ENCODE measurements at places on chromosomes 3 and 15.

DNA sequence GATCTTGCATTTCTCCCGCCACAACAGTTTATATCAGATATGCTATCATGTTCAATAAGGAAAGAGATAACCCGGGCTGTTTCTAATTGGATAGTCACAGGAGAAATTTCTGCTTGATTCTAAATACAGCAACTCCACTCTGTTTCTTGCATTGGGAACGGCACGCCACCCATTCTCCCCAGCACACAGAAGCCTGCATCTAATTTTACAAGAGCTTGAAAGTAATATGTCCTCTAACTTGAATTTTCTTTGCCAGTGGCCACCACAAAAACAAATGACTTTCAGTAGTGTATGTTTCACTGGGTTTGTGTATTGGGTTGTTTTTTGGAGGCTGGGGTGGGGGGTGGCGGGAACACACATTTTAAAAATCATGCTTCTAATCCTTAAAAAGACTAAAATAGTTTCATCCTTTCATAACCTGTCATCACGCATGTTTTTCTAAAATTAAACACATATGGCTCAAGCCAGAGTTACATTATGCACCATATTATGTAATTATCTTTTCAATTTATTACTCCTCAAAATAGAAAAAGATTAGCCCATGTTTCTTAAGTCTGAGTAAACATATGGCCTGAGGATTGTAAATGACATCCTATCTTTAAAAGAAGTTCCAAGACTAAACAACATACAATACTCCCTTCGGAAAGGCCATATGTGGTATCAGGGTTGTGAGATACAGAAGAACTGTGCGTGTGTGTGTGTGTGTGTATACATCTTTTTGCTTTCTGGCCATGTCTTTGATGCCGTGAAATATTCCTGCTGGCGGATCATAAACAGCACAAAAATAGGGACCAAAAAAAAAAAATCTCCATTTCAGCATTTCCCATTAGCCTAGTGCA, 176.3 kb downstream of the FOXP1 start:
- no peak for DNase-seq

- DNase-seq = no peak
Observed at GRCh38 chr3:143617050-143617449, 231.2 kb downstream of the SLC9A9 start.

DNA sequence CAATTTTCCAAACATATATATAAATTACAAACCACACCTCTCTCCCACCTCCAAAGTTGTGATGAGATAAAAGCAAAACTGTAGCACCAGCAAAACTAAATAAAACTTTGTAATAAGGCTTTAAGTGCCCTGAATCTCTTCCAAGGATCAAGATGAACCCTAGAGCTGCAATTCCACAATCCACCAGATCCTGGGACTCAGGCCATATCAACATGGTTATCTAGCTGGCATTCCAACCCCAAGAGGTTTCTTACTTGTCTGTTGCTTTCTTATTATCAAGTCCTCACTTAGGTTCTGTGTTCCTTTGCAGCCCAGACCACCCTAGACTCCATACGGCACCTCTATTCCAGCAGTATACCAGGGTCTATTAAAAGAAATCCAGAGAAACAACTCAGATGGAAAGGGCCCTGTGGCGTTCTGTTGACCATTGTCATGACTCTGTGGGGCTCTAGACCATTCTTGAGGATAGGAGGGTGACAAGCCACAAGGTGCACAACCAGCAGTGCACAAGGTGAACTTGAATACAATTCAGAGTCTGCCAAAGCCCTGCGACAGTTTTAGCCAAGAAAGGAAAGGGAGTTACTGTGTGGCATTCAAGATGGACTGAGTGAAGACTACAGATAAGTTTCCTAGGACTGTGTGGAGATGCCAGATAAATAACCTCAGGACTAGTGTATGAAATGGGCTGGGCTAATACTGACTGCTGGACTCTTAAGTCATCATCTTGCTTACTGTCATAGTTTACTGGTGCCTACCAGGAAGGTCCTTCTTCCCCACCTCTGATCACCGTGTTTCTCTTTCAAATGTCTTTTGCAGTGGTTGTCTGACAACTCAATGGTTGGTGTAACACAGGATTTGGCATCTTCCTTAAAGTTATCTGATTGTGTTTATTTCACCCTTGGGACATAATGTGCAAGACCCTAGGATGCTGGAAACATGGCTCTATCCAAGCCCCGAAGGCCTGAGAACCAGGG, 27.2 kb downstream of the ACKR2 start:
- DNase-seq = no peak

DNA sequence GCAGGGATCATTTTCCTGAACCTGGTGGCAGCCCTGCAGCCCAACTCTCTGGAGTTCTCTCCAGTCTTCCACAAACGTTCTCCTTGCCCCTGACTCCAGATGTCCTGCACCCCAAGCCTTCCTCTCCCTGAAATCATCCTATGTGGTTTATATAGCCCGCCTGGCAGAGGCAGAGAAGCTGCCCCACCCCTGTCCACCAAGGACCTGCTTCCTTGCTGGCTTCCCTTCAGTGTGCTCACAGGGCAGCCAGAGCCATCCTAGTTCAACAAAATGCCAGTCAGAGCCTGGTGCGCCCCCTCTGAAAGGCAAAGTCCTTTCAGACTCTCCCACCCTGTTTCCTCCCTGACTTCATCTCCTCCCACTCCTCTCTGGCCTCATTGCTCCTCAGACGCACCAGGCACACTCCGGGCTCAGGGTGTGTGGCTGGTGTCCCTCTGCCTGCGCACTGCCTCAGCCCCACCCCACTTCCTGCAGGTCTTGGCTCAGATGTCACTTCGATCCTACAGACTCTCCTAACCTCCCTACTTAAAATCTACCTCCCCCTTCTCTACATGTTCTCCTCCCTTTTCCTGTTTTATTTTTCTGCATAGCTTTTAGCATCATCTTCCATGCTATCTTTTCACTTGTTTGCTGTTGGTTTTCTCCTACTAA, 5.9 kb downstream of the KBTBD13 start:
- no peak for DNase-seq

- DNase-seq = no peak
Observed at GRCh38 chr15:89754361-89755154, 3.5 kb upstream of the MESP1 start.

- no peak for DNase-seq
Observed at GRCh38 chr15:99662903-99663302, 70.3 kb downstream of the LYSMD4 start.

DNA sequence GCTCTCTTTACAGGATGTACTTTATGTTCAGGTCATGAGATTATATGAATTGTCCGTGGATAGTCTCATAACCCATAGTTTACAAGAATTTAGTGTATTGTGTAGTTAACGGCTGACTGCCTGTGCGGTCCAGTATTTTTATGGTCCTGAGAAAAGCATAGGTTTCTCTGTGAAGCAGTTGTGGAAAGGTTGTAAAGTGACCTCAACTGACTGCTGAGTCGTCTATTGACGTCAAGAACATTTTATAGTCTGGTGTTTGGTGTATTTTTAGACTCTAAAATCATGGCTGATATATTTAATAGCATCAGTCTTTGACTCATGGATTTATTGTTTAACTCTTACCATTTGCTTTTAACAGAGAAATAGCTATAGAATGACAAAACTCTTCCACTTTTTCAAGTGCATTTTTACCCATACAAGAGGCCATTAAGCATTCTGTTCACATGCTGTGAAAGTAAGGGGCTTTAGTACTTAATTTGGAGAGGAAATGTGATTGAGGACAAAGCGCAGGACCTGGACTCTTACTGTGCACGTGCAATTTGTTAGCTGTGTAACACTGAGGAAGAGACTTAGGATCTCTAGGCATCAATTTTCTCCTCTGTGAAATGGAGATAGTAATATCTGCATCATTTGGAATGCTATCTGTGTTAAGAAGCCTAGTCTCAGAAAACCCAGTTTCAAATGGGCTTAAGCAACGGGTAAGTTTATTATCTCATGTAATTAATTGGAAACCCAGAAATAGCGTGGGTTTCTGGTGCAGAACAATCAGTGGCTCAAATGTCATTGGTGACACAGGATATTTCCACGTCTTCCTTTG, 240.8 kb downstream of the NFKBIZ start:
- no peak for DNase-seq

DNA sequence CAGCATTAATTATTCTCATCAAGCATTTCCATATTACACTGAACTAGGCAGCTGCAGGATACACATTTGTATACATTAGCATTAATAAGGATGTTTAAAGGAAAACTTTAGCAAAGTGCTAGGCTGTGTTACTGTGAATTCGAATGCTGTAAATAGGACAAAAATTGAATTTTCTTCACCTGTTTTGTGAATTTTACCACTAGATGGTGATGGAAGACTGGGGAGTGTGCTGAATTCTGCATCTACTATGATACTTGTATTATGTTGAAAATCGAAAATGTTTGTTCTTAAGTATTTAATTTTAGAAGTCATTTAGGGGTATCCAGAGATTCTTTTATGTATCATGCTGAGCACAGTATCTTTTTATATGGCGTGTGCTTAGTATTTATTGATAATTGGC, 12.3 kb upstream of the P2RY14 start:
- no peak for DNase-seq

GRCh38 chr15:42270551-42270950, 2.5 kb upstream of the GANC start:
- no peak for DNase-seq

DNA sequence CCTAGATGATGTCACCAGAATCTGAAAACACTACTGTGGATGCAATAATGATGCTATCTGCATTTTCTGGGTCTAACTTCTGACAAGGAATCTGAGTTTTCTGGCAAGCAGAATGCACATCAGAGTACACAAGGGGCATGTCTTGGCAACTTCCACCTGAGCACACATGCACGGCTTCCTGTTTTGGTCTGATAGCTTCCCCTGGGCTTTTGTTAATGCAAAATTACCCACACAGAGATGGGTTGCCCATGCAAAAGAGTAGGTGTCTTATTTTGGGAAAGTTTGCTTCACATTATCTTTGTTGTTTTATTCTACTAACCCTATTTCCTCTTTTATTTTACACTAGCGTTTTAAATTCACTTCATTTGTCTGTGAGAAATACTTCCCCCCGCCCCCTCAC, 74.2 kb upstream of the SATB1 start:
- DNase-seq = no peak

DNA sequence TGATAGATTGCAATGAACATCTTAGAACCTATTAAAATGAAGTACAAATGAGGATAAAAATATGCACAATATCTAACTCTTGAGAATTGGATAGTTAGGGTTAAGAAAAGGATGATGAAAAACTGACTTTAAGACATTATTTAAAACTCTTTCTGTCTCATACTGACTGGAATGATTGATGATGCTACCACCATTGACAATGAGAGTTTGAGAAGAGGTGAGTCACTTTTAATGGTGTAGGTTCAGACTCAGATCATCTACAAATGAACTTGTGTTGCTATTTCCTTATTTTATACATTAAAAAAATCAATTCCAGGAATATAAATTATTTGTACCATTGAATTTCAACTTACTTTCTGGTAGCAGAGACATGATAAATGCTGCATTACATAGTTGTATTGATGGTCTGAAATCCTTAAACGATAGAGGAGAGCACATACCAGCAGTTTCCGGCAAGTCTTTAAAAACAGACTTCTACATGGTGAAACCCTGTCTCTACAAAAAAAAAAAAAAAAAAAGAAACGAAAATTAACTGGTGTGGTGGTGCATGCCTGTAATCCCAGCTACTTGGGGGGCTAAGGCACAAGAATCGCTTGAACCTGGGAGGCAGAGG, 409.0 kb downstream of the OTOL1 start:
- no peak for DNase-seq

- DNase-seq = no peak
Observed at GRCh38 chr15:39269821-39270220, 311.1 kb upstream of the THBS1 start.

DNA sequence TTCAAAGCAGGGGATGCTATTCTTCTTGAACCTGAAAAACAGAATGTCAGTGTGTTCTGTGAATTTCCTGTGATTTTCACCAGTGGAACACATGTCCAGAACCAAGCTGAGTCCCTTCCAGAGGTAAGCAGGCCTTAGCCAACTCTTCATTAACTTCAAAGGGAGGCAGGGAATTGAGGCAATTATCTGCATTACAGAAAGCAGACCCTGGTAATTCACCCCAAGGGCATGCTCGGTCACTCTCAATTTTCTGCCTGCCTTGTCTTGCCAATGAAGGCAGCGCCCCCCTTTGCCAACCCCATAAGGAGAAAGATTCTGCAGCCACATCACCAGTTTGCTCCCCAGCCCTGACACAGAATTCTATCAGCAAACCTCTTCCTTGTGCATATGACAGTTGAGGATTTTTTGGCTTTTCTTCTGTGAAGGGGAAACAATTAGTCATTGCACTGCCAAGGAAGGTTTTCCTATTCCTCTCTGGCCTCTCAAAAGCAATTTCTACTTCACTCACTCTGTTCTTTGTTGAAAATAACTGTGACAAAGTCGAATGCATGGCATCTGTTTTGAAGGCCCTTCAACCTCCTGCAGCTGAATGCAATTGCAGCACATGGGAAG, 85.3 kb downstream of the HHLA2 start:
- DNase-seq = no peak

- DNase-seq = no peak
Observed at GRCh38 chr3:49668861-49669260, 5.3 kb upstream of the APEH start.

DNA sequence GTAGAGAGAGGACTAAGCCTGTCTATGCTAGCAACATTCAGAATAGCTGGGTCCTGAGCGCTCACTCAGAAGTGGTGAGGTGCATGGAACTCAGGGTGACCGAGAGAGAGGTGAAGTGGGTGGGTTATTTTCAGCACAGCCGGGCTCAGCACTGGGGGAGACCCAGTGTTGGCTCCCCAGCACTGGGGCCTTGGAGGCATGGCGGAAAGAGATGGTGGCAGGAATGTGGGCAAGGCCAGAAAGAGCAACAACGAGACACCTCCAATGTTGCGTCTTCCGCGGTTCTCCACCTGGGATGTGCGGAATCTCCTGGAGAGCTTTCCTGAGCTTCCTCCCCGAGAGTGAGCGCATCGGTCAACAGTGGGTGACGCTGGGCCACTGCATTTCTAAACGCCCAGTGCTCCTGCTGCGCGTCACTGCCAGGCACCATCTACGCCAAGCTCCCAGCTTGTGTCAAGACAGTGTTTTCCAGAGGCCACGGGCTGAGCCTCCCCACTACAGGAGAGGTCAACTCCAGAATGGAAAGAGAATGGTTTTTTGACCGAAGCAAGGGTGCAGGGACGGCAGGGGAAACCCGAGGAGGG, 148.4 kb downstream of the ADAMTS17 start:
- no peak for DNase-seq

DNA sequence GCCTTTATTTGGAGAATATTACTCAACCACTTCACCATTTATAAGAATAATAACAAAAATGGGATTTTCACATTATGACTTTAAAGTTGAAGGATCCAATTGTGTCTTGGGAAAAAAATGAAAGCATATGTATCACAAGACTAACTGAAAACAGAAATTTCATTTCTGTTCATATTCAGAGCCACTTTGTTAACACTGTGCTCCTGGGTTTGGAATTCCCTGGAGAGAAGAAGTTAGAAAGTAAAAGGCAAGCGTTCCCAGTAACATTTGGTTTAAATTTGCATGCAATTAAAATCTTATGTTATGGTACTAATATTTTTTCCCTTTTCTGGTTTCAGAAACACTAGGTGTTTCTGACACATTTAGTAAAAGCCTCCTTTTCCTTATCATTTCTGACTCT, 230.8 kb downstream of the RBMS3 start:
- DNase-seq = no peak

GRCh38 chr3:66354001-66354400, 133.2 kb downstream of the SLC25A26 start:
- no peak for DNase-seq

All from GM13976 (cell line).